ENCODE measurements at places on chromosomes 16 and 17.
A peak's percentile ranks its signal among the peaks of the same experiment; 100 is the strongest.

- DNase-seq, result no peak
Measured at GRCh38 chr17:53100126-53100525, 722.6 kb upstream of the KIF2B start.

DNA sequence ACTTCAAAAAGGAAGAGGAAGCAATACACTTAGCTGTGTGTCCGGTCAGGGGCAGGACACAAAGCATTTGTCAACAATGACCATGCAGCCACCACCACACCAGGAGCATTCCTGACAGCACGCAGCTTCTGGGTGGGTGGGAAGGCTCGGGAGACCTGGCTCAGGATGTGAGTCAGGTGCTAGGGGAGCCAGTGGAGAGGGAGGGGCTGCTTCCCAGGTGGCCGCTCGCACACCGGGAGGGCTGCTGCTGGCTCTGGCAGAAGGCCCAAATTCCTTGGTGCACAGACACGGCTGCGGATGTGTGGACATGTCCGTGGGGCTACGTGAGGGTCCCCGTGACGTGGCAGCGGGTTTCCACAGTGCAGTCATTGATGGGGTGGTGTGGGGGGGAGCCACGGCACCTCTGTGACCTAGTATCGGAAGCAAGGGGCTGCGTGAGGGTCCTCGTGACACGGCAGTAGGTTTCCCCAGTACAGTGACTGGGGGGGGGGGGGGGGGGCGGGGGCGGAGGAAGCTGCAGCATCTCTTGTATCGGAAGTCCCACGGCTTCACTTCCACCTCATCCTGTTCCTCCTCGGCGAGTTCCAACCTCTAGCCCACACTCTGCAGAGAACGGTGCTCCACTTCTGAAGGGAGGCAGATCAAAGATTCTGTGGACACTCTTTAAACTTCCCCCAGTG is 112.8 kb downstream of the ZNF778 start:
- no peak for DNase-seq

- DNase-seq, result no peak
Measured at GRCh38 chr17:21452377-21453143, 76.4 kb downstream of the KCNJ12 start.

- DNase-seq, result no peak
Measured at GRCh38 chr17:40451420-40451819, 8.2 kb downstream of the IGFBP4 start.

DNA sequence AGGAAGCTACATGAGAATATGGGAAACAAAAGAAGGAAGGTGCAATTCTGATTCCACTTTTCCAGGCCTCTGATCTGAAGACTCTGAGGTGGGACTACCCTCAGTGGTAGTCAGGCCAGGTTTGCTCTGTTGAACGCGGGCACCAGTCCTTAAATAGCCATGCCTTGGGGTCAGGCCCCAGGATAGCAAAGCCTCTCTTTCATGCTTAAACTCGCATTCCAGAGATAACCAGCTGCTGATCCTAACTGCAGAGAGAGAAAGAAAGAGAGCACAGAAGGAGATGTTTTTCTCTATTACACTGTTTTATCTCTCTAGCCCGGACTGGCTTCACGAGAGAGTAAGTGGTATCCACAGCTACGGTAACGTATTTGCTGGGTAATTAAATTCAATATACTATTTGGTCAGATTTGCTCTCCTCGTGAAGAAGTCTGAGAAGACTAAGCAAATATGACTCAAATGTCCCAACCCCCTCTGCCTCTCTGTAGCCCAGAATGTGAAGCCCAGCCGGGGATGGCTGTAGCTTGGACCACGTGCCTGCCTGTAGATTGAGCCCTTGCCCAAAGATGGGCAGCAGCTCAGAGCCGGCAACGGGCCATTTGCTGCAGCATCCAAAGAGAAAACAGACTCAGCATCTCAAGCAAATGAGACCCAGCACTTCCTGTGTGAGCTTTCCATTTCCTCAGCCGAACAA is 122.2 kb downstream of the SMG6 start:
- peak; percentile 83 for DNase-seq

GRCh38 chr16:8644211-8645140 is 23.0 kb downstream of the METTL22 start:
- no peak for DNase-seq

- no peak for DNase-seq
Measured at GRCh38 chr17:34930283-34930682, 31.0 kb downstream of the CCT6B start.

DNA sequence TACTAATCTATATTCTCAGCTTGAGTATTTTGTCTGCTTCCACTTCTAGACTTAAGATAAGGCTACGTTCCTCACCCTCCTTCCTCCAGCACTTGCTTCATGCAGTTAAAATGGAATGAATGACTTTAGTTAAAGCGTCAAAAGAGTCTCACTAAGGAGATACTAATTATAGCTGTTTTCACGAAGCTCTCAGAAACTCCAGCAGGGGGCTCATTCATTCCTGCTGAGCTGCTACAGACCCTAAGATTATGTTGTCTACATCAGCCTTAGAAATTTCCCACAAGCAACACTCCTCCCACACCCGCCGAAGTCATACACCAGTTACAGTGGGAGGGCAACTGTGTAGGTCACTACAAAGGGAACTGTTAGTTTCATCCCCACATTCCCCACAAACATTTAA is 57.0 kb upstream of the KIFC3 start:
- DNase-seq, result peak; percentile 42

DNA sequence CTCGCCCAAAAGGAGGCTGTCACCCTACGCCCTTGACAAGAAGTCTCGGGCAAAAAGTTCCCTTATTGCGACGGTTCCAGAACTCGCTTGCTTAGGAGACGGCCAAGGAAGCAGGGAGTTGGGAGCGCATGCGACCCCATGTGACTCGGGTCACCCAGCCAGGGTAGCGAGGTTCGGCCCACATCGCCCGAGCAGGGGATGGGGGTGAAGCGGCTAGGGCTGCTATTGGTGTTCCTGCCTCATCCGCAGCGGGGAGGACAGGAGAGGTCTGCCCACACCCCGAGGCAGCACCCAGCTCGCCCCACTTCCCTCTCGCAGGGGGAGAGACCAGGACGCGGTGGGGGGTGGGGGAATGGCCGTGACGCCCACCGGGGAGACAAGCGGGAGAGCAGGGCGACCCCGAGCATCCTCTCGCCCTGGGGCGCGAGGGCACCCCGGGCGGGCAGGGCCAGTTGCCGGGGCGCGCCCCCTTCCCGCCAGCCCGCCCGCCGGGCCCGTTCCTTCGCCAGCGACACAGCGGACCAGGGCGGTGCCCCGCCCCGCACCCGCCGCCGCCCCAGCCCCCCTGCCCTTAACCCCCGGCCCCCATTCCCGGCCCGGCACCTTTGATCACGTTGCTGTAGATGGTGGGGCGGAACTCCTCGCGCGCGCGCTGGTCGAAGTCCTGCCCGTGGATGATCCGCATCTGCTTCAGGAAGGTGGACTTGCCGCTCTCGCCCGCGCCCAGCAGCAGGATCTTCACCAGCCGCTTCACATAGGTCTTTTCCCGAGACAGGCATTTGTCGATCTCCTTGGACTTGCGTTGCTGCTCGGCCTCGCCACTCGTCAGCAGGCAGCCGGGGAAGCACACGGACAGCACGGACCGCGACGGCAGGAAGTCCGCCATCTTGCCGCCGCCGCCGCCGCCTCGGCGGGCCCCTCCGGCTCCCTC is 567 bp downstream of the GNA13 start:
- peak; percentile 61 for DNase-seq

- no peak for DNase-seq
Measured at GRCh38 chr16:85935391-85935973, 36.5 kb downstream of the IRF8 start.

- no peak for DNase-seq
Measured at GRCh38 chr16:57616876-57617275, 11.6 kb upstream of the ADGRG1 start.

GRCh38 chr17:79154951-79155585 is 80.4 kb downstream of the ENGASE start:
- DNase-seq, result no peak

- DNase-seq, result no peak
Measured at GRCh38 chr17:177155-177554, 4.3 kb downstream of the DOC2B start.

- DNase-seq, result no peak
Measured at GRCh38 chr16:86222547-86222946, 287.8 kb upstream of the FOXF1 start.

- no peak for DNase-seq
Measured at GRCh38 chr16:318628-319027, 33.9 kb downstream of the AXIN1 start.

DNA sequence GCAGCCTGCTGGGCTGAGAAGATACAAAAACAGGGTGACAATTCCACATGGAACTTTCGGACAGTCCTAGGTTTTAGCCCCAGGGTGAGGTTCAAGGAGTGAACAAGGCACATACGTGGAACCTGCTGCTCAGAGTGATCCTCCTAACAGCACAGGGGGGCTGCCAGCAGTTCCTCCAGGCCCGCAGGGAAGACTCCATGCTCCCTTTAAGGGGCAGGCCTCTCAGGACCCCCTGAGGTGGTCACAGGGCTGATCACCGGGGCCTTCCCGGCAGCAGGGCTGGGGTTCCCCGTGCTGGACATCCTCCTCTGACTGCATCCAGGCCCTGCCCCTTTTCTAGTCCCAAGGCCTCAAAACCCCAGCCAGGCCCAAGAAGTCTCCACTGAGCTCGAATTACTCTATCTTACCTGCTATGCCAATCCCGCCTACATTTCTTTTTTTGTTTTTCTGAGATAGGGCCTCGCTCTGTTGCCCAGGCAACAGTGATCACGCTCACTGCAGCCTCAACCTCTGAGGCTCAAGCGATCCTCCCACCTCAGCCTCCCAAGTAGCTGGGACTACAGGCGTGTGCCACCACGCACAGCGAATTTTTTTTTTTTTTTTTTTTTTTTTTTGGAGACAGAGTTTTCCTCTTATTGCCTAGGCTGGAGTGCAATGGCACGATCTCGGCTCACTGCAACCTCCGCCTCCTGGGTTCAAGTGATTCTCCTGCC is 10.4 kb downstream of the CANT1 start:
- DNase-seq, result no peak

DNA sequence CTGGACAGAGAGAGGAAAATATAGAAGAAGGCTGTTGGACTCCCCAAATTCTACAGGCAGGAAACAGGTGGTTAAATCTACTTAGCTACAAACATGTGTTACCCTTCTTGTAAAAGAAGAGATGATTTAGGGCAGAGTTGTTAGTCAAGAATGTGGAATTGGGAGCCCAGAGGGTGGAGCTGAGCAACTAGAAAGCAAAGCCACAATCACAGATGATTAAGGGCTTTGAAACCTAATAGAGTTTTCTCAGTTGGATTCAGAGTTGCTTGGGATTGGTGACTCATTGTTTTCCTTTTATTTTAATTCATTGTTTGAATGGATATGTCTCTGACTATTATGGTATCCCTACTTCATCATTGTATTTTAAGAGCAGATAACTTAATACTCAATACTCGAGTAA is 6.2 kb downstream of the ACSM5 start:
- DNase-seq, result peak; percentile 79

DNA sequence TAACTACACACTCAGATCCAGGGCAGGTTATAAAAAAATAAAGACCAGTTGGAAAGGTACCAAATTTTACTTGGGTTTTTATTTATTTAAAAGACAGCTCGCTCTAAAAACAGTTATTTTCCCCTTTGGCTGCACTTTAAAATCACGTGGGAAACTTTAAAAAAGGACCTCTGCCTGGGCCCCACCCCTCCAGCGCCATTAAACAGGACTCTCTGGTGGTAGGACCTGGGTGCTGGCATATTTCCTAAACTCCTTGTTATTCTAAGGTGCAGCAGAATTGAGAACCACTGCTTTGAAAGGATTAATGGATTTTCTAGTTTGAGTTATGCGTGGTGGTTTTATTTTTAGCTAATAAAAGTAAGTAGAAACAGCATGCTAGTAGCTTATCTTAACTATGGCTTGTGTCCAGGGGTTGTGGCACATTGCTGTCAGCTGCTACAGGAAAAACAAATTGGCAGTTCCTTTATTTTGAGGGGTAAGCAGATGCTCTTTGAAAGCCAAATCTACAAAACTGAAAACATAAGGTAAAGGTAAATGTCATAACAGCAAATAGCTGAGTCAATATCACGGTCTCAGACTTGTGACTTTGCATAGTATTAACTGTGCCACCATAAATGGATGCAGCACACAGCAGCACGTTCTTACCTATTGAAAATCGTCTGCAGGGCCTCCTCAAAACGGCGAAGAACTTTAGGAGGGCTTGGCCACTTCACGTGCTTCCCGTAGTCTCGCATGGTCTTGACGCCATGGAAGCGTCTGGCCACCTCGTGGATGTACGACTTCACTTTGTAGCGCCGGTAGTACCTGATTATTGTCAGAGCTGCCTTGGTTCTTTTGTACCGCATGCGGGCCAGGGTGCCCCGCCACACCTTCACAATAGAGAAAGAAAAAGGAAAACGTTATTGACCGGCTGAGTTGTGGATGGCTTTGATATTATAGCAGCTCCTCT is 172.0 kb downstream of the CDK5R1 start:
- peak; percentile 52 for DNase-seq

DNA sequence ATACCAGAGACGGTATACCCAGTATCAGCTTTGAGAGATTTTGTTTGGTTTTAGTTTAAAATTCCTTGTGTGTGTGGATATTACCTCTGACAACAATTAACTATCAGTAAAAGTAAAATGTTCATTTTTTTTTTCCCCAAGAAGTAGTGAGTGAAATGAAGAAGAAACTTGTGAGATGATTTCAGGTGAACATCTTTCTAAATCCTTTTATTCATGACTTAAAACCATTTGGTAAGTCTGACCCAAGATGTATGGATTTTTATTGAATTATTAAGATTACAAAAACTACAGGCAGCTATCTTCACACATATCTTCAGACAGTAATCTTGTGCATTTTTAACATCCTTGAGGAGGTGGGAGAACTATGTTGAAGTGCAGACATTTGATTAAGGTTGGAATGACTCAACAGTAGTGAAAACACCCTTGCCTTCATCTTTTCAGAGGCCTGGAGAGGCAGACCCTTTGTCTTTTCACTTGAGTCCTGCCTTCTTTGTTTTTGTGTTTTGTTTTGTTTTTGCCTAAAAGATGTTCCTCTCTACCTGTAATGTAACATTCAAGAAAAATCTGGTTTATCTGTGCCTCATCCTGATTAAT is 240.3 kb upstream of the TBX2 start:
- DNase-seq, result no peak

DNA sequence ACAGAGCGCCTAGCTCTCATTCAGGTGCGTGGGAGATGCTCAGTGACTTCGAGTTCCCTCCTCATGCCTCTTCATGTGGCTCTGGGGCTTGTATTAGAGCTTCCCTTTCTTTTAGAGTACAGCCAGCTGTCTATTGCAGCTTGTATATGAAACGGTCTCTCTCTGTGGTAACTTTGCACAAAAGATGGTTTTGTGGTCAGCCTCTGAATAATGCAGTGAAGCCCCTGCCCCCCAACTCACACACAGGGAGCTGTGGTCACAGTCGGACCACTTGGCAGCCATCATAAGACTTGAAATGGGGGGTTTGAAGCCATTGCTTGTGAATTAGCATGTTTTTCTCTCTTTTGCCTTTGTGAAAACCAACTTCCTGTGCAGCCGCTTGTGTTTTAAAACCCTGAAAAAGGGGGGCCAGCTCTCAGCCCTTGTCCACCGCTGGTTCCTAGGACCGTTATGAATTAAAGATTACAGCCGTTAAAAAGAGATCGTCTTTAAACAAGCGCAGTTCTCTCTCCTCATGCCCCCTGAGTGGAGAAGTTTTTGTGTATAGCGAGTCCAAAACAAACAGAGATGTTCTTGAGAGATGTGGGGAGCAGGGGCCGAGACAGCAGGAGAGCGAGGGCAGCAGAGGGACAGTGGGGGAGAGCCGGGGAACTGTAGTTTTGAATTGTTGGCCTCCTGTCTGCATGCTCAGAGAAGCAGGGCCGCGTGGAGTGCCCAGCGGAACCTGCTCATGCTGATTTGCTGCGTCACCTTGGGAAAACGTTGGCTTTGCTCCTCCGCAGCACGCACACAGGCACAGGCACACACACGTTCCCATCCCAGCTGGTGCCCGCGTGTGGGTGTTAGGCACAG is 199.0 kb downstream of the MSI2 start:
- peak; percentile 86 for DNase-seq

- DNase-seq, result peak; percentile 43
Measured at GRCh38 chr17:66789093-66789492, 45.8 kb upstream of the CACNG5 start.

Data from myocyte (in vitro differentiated cells).